CD4-positive, alpha-beta memory T cell (primary cell): ENCODE measurements at places on chromosomes 7 and 10.

GRCh38 chr7:90758933-90759562 is 162.9 kb downstream of the CDK14 start:
- DNase-seq: no peak

DNA sequence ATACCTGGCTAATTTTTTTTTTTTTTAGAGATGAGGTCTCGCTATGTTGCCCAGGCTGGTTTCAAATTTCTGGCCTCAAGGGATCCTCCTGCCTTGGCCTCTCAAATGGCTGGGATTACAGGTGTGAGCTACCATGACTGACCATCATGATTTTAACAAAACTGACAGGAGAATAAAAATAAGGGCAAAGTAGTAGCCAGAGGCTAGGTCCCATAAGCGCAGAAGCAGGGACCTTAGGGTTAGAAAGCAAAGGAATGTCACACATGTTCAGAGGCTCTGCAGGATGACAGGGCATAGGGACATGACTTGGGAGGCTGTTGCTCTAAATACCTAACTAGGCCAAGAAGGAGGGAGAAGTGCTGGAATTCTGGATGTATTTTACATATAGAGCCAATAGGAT is 5.1 kb upstream of the LIMK1 start:
- no peak for DNase-seq

GRCh38 chr7:44497155-44498027 is 6.9 kb upstream of the NUDCD3 start:
- no peak for DNase-seq

GRCh38 chr7:43116451-43116850 is 4.0 kb downstream of the HECW1 start:
- no peak for DNase-seq

- no peak for DNase-seq
These were observed 226.0 kb downstream of the BMPER start for GRCh38 chr7:34131371-34131770.

- no peak for DNase-seq
These were observed 29.3 kb upstream of the TMEM168 start for GRCh38 chr7:112819536-112819935.

GRCh38 chr10:103053659-103054581 is 135.8 kb downstream of the CNNM2 start:
- peak; percentile 74 for DNase-seq

- DNase-seq: no peak
These were observed 89.8 kb downstream of the UNCX start for GRCh38 chr7:1322240-1323110.

DNA sequence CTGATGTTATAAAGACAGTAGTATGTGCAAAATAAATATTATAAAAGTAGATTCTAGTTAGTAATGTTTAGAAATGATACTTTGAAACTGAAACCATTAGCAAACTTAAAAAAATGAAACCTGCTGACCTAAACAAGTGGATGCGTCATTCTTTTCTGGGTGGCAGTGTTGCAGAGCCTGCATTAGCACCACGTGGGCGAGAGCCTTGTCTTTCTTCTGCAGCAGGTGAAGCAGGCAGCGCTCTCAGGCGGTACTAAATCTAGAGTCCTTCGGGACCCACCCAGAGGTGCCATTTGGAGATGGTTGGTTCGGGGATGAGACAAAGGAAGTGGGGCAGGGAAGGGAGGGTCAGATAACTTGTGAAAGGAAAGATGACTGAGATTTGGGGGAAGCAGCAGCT is 759.1 kb upstream of the IGFBP3 start:
- DNase-seq: no peak

- no peak for DNase-seq
These were observed 94.8 kb downstream of the CSTF2T start for GRCh38 chr10:51604579-51604978.

DNA sequence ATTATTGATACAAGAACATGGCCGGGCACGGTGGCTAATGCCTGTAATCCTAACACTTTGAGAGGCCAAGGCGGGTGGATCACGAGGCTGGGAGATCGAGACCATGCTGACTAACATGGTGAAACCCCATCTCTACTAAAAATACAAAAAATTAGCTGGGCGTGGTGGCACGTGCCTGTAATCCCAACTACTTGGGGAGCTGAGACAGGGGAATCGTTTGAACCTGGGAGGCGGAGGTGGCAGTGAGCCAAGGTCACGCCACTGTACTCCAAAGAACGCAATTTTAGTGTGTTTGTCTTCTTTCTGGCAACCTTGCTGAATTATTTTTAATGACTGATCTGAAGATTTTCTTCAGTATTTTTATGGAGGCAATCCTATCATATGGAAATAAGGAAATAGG is 46.2 kb downstream of the IDE start:
- DNase-seq: no peak

- no peak for DNase-seq
These were observed 251.2 kb downstream of the ARHGAP12 start for GRCh38 chr10:31677195-31678138.

DNA sequence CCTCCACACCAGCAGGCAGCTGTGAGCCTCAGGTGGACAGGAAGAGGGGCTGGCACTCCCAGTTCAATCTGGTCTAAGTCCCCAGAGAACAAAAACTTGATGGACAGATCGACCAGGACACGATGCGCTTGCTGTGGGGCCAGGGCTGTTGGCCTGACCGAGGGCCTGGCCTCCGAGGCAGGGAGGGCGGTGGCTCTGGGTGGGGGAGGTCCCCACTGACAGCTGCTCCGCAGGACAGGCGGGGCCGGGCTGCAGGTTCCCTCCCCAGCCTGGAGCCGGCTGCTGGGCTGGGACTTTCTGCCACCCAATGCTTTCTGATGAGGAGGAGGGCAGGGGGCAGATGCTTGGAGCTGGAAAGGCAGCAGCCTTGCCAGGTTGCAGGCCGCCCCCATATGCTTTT is 37.4 kb upstream of the ADGRA1 start:
- no peak for DNase-seq

DNA sequence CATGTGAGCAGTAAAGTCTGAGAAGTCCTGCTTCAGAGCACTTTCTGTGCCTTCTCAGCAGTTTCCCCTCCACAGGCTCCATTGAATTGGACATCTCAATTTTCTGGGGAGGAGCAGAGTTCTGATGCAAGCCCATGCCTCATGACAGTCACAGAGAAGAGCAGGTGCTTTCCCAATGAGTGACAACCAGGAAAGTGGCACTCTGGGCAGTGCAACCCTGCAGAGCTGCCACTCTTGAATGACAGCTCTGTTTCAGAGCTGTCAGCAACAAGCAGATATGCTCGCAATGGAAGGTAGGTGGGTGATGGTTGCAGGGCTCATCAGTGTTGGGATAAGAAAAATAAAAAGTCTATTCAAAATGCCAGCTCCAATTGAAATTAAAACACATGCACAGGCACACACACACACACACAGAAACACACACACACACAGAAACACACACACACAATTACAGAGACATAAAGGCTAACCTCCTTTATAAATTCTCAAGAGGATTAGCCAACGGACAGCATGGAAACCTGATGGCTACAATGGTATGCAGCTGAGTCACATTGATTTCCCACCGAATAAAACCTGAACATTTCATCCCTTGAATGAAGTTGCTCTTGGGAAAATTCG is 50.5 kb downstream of the C10orf67 start:
- DNase-seq: no peak

- no peak for DNase-seq
These were observed 189.3 kb downstream of the ELMO1 start for GRCh38 chr7:37259319-37259821.

DNA sequence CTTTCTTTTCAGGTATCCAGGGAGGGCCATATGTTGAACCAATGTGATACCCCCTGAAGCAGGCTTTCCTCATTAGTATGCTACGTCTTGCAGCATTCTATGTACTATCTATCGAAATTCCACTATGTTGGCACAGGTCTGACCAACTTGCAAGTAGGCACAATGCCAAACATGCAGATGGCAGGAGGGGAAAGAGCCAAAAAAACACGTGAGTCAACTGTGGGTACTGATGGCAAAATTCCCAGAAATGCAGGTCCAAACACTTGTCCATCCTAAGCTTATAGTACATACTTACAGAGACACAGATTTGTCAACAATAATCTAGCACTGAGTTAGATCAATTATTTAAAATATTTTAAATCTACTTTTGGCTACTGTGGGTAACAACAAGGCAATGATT is 394.9 kb downstream of the DGKB start:
- no peak for DNase-seq

DNA sequence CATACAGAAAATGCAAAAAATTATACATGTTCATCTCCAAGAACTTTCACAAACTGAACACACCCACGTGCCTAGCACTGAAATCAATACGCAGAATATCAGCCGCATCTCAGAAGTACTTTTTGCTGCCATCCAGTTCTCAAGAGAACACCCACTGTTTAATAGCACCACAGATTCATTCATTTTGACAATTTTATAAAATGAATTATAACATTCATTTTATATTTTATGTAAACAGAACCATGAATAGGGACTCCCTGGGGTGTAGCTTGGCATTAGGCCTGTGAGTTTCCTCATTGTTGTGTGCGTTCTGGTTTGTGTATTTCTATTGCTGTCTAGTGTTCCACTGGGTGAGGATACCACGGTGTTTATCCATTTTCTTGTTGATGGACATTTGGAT is 77.3 kb upstream of the PIP4K2A start:
- no peak for DNase-seq
